ENCODE measurements at places on chromosomes 6 and 20.

DNA sequence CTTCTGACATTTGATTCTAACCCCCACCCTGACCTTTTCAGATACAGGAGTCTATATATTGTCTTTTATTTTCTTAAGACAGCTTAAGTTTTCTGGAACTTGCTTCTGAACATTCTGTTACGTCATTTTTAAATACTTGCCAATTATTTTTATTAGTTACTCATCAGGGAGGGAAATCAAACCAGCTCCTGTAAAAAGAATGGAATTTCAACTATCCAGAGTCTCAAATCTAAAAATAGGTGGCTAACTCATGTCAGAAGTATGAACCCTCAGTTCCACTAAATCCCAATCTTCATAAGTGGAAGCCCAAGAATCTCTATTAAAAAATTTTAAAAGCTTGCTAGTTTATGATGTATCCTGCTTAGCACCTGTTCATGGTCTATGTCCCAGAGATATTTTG is 900.0 kb downstream of the KIF16B start:
- peaks cover 20% of the 10 kb centered on the region for H3K4me1 ChIP-seq
- DNase-seq, result no peak
- no peak overlapping the region for H3K4me3 ChIP-seq
- H3K27ac ChIP-seq, result no peak overlapping the region
- no peaks in the 10 kb centered on the region for H3K27me3 ChIP-seq

DNA sequence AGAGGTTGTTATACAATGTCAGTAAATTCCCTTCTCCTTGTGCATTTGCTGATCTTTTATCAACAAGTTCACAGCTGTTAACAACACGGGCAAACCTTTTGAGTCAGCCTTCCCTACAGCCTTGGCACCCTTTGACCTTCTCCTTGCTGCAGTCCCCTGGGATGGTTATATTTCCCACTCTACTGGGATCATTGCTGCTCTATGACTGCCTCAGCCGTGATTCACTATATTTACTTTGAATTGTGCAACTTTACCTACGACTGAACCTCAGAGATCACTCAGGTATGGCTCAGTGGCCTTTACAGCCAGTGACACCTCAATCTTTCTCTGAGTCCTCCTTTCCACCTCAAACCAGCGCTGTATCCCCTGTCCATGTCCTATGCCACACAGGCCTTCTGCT is 1293.3 kb downstream of the EPHA7 start:
- H3K36me3 ChIP-seq, result no peaks in the 10 kb centered on the region
- no peak for DNase-seq
- no peak overlapping the region for H3K27ac ChIP-seq

- no peaks in the 10 kb centered on the region for H3K4me1 ChIP-seq
- no peaks in the 10 kb centered on the region for H3K36me3 ChIP-seq
- H3K4me3 ChIP-seq, result peak overlapping the region; percentile 82
- peaks cover 60% of the 10 kb centered on the region for H3K27me3 ChIP-seq
These were observed 756 bp downstream of the MOXD1 start for GRCh38 chr6:132400555-132400882.

GRCh38 chr20:38169636-38170193 is 4.6 kb upstream of the TGM2 start:
- no peaks in the 10 kb centered on the region for H3K36me3 ChIP-seq
- no peak overlapping the region for H3K27ac ChIP-seq
- H3K4me1 ChIP-seq, result peaks cover 12% of the 10 kb centered on the region

GRCh38 chr6:167495506-167496401 is 170.9 kb downstream of the TTLL2 start:
- no peak for DNase-seq
- H3K36me3 ChIP-seq, result no peaks in the 10 kb centered on the region
- H3K27me3 ChIP-seq, result no peaks in the 10 kb centered on the region
- H3K27ac ChIP-seq, result peak overlapping the region; percentile 58
- H3K4me1 ChIP-seq, result peaks cover 47% of the 10 kb centered on the region

GRCh38 chr6:84172574-84172973 is 54.9 kb downstream of the CEP162 start:
- H3K4me3 ChIP-seq, result no peak overlapping the region
- no peaks in the 10 kb centered on the region for H3K4me1 ChIP-seq
- H3K27me3 ChIP-seq, result no peaks in the 10 kb centered on the region
- DNase-seq, result no peak
- H3K36me3 ChIP-seq, result peaks cover 6% of the 10 kb centered on the region

DNA sequence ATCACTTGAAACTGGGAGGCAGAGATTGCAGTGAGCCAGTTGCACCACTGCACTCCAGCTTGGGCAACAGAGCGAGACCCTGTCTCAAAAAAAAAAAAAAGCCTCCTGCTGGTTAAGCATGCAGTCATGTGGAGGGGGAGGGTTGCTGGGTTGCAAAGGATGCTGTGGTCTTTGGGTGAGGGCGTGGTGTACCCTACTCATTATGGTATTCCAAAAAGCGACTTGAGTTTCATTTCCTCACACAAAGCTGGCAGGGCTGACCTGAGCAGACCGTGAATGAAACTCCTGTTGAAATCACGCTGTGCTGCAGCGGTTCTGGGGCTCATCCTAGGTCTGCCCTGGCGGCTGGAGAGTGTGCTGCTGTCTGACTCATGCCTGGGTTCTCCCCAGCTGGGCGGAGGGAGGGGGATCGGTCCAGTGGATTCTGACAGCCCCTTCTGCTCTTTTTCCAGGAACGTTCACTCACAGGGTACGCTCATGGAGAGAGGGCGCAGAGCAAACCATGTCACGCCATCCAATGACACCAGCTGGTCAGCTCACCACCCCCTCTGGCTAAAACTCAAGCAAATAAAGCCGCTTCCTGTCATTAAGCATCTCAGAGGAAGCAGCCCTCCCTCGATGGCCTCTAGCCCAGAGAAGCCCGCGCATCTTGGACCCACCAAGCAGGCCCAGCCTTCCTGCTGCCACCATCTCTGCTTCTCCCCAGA is 166.2 kb downstream of the SCML4 start:
- H3K27me3 ChIP-seq, result no peaks in the 10 kb centered on the region
- no peak overlapping the region for H3K4me3 ChIP-seq
- H3K27ac ChIP-seq, result no peak overlapping the region
- DNase-seq, result no peak
- H3K36me3 ChIP-seq, result peaks cover 6% of the 10 kb centered on the region

DNA sequence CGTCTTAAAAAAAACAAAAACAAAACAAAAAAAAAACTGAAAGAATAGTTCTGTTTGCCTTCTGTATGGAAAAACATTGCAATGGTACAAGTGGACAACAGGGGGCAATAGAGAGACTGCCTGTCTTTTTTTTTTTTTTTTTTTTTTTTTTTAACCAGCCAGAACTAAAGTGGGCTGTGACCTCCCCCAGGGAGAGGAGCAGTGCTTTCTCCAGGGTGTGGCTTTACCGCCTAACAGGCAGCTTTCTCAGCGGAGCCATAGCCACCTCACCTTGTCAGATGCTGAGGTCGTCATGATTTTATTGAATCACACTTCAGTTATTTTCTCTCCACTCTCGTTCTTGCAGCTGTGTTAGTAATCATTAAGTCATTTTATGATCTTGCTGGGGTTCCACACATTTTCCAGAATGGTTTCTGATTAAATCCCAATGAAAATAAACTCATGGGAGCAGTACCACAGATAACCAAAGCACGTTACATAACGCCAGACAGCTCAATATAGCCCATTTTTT is 78.4 kb downstream of the GMPR start:
- H3K27ac ChIP-seq, result no peak overlapping the region
- no peaks in the 10 kb centered on the region for H3K27me3 ChIP-seq
- no peak overlapping the region for H3K4me3 ChIP-seq
- peaks cover 4% of the 10 kb centered on the region for H3K4me1 ChIP-seq

GRCh38 chr20:17128206-17128605 is 98.6 kb upstream of the PCSK2 start:
- H3K27me3 ChIP-seq, result peaks cover 5% of the 10 kb centered on the region
- H3K4me3 ChIP-seq, result no peak overlapping the region
- H3K4me1 ChIP-seq, result no peaks in the 10 kb centered on the region

- no peak for DNase-seq
- H3K27ac ChIP-seq, result no peak overlapping the region
- H3K4me1 ChIP-seq, result no peaks in the 10 kb centered on the region
- H3K27me3 ChIP-seq, result peaks cover 12% of the 10 kb centered on the region
- H3K36me3 ChIP-seq, result no peaks in the 10 kb centered on the region
These were observed 190.6 kb upstream of the PMEPA1 start for GRCh38 chr20:57900226-57900905.

- no peak overlapping the region for H3K4me3 ChIP-seq
- no peak for DNase-seq
- H3K27me3 ChIP-seq, result peaks cover 35% of the 10 kb centered on the region
- no peak overlapping the region for H3K27ac ChIP-seq
- H3K36me3 ChIP-seq, result no peaks in the 10 kb centered on the region
- H3K4me1 ChIP-seq, result no peaks in the 10 kb centered on the region
These were observed 44.7 kb upstream of the MICB start for GRCh38 chr6:31453259-31453658.

DNA sequence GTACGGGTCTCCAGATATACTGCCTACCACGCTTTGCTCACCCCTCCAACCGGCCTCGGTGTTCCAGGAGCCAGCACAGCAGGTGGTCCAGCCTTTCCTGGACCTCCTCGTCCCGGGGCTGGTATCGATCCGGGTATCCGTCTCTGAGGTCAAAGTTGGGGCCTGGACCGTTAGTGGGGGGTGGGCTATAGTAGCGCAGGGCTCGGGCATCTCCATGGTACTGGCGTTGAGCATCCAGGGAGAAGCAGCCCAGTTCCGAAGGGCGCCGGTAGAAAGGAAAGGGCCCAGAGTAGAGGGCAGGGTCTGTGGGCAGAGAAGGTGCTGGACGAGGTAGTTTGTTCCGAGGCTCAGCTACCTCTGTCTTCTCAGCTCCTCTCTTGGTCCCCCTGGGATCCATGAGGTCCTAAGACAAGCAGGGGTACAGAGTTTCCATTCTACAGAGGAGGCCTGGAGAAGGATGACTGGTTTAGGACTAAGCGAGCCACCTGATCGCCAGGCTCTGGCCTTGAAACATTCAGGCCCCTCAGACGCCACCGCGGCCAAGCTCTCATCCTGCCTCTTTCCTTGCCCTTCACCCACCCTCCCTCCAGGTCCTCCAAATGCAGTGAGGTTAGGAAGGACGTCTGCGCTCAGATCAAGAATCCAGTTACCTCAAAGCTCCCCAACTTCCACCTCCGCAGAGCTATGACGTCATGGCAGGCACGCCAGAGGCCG is 502 bp downstream of the DXO start:
- peaks cover 21% of the 10 kb centered on the region for H3K36me3 ChIP-seq
- H3K4me1 ChIP-seq, result peaks cover 12% of the 10 kb centered on the region
- H3K4me3 ChIP-seq, result peak overlapping the region; percentile 95
- no peaks in the 10 kb centered on the region for H3K27me3 ChIP-seq

DNA sequence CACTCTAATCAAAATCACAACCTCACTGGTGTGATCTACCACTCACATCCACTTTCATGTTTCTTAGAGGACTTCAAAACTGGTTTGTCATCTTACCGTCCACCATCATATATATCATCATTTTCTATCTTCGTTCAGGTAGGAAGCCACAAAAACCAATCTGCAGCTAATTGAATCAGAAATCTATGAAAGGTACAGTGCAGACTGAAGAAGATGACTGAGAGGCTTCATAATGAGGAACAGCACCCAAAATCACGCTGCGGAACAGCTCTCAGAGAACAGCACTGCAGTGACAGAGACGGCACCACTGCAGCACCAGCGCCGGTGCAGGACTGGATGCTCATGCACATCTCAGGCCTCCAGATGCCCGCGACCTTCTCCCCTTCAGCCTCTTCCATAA is 13.0 kb downstream of the GMDS start:
- DNase-seq, result no peak
- no peaks in the 10 kb centered on the region for H3K27me3 ChIP-seq
- no peak overlapping the region for H3K4me3 ChIP-seq
- no peaks in the 10 kb centered on the region for H3K36me3 ChIP-seq
- peaks cover 6% of the 10 kb centered on the region for H3K4me1 ChIP-seq
- no peak overlapping the region for H3K27ac ChIP-seq

GRCh38 chr6:31765910-31766794 is 3.7 kb downstream of the SAPCD1 start:
- no peaks in the 10 kb centered on the region for H3K27me3 ChIP-seq
- H3K36me3 ChIP-seq, result peaks cover 2% of the 10 kb centered on the region
- peak overlapping the region; percentile 34 for H3K4me3 ChIP-seq
- H3K4me1 ChIP-seq, result no peaks in the 10 kb centered on the region

DNA sequence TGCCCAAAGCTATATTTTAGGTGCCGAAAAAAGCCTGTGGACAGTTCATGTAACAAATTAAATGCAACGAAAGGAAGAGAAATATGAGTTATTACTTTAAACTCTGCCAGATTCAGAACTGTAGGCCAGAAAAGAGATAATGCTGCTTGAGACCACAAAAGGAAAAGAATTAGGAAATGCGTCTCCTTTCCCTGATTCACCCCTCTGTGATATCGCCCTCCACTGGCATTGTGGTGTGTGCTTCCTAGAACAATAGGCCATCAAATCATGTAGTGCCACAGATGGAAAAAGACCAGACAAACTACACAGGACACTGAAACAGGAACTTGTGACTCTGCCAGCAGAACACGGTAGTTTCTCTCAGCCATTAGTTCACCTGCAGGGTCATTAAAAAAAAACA is 14.7 kb upstream of the LAMA4 start:
- no peak for DNase-seq
- H3K27me3 ChIP-seq, result peaks cover 7% of the 10 kb centered on the region
- peaks cover 2% of the 10 kb centered on the region for H3K4me1 ChIP-seq
- H3K36me3 ChIP-seq, result no peaks in the 10 kb centered on the region

DNA sequence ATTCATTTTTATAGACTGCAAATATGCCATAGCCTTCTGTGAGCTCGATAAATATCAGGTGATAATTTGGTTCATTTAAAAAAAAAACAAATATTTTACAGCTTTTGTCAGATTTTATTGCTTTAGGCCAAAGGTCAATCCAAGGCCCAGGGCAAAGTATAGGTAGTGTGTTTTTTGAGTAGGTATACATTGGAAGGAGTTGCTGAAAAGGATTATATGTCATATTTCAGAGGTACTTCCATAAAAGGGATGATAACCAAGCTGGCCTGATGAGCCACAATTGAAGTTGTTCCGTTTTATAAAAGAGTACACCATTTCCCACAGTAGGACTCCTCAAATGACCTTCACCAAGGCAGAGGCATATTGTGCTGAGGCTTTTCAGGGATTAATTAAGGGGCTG is 452.8 kb upstream of the FLRT3 start:
- H3K4me3 ChIP-seq, result no peak overlapping the region
- no peak overlapping the region for H3K27ac ChIP-seq
- no peaks in the 10 kb centered on the region for H3K36me3 ChIP-seq

- DNase-seq, result no peak
- H3K4me1 ChIP-seq, result peaks cover 7% of the 10 kb centered on the region
- H3K4me3 ChIP-seq, result no peak overlapping the region
- peaks cover 1% of the 10 kb centered on the region for H3K36me3 ChIP-seq
- H3K27ac ChIP-seq, result no peak overlapping the region
These were observed 329.8 kb downstream of the KIF16B start for GRCh38 chr20:16243470-16243869.

Data from progenitor cell of endocrine pancreas (in vitro differentiated cells).